ENCODE measurements at places on chromosomes 16 and 17.
A peak's percentile ranks its signal among the peaks of the same experiment; 100 is the strongest.

DNA sequence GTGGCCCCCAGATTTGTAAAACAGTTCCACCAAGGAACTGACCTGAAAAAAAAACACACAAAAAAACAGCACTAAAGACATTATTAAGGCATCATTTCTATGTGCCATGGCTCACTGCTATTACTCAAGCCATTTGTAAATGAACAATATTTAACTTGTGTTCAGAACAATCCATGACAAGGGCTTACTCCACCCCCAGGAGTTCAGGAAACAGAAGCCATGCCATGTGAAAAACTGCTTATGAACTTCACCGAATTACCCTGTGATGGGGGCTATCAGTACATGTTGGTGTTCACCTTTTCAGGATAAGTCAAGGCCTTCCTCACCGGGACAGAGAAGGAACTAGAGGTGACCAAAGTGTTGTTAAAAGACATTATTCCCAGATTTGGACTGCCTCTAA, 19.2 kb downstream of the ACSM1 start:
- DNase-seq: no peak

DNA sequence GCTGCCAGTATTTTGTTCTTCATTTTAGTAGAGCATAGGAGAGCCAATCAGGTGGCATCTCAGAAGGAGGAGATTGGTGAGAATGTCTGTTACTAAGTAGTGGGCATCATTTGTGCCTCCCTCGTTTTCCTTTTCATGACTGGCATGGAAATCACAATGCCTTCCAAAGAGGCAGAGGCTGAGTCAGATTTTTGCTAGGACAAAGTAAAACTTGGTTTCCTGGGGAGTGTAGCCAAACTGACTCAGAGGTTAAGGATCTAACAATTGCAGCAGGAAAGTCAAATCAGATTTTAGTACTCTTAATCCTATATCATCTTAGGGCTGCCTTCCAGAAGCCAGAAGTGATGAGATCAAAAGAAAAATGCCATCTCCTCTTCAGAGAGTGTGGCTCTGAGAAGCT, 138.7 kb downstream of the ANKFN1 start:
- DNase-seq: no peak

DNA sequence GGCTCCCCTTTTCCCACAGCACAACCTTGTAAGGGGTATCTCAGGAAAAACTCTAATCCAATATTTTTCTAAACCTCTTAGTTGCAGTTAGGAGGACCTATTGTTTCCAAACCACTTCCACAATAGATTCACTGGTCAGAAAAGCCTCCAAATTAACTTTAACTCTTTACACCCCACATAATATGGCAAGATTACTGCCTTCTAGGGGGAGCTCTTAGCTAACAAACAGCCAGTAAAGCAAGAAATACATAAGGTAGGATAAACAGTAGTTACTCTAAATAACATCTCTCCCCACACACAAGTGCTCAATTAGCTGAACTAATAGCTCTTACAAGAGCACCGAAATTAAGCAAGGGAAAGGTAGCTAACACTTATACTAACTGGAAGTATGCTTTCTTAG, 192.1 kb upstream of the KIF2B start:
- DNase-seq: no peak

GRCh38 chr17:55624772-55625433, 97.8 kb downstream of the TMEM100 start:
- DNase-seq: no peak

- DNase-seq: no peak
Observed at GRCh38 chr17:72461757-72462156, 340.9 kb downstream of the SOX9 start.

DNA sequence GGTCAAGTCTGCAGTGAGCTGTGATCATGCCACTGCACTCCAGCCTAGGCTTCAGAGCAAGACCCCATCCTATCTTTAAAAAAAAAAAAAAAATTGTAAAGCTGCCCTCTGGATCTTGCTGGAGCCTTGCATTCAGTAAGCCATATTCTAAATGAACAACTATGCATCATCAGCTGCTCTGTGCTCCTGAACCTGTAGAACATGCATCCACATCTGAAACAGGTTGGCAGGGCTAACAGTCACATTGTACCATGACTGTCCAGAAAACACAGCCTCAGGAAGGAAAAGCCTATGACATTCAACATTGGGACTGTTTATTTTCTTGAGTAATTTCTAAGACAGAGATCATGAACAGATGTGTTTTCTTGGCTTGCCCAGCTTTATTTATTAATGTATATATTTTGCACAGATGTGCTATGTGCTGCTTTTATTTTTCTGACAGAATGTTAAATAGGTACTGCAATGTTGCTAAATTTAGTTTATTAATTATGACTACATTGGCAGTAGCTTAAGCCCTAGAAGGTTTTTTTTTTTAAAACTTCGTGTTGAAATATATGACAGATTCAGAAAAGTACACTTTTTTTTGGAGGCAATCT, 19.8 kb downstream of the ACSF2 start:
- DNase-seq: no peak

DNA sequence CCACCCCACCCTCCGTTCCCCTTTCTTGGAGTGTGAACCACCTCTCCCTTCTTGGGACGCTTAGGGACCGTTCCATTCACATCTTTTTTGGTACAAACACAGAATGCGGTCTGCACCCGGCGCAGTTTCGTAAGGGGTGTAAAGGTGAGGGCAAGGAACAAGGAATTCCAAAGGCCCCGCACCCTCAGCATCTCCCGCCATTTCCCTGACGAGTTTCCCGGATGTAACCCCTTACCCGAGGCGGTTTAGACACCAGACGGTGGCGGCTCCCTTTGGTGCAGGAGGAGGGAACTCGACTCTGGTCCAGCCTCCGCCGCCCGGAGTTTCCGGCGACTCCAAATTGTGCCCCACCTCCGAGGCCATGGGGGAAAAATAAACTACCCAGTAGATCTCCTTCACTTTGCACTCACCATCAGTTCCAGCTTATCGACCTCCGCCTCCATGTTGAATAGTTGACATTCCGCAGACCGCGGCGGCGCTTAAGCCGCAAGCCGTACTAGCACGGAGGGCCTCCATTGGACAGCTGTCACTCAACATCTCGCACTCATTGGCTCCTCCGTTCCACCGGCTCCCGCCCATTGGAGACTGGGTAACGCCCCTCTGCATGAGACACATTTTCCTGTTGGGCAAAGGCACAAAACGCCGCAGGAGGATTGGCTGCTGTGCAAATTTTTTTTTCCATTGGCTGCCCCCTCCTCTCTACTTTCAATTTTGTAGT, at the start of gene SKA2:
SKA2 (minus strand) TSS at position 466 of the 718 bp plus-strand sequence; CDS start at position 443, 23 bp downstream.
- peak; percentile 97 for DNase-seq

DNA sequence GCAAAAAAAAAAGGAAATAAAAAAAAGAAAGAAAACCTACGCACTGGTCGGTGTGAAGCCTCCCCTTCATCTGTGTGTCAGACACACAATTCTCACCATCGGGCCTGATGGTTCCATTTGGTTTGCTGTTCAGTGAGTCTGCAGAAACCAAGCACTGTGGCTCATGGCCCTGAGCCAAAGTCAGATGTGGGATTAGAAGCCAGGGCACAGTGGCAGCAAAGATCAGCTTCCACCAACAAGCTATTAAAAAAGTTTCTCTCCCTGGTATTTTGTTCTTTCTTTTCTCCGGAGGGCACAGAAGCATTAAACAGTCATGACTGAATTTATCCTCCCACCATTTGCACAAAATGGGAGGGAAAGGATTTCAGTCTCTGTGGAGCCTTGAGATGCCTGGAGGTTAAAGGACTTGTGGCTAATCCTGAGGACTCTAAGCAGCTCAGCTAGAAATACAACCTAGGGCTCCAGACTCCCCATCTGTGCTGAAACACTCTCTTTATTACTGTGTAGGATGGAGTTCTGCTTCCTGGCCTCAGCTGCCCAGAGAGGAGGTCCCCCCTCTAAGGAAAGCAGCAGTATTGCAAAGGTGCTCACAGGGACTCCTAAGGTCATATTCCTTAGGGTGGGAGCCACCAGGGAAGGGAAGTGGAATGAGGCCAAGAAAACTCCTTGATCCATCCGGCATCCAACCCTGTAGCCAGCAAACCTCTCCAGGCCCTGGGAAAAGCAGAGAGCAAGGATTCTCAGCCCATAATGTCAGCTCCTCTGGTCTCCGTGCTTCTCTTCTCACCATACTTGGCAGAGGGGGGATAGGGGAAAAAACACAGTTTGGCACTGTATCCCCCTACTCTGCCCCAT, 28.2 kb downstream of the SLC39A11 start:
- no peak for DNase-seq

DNA sequence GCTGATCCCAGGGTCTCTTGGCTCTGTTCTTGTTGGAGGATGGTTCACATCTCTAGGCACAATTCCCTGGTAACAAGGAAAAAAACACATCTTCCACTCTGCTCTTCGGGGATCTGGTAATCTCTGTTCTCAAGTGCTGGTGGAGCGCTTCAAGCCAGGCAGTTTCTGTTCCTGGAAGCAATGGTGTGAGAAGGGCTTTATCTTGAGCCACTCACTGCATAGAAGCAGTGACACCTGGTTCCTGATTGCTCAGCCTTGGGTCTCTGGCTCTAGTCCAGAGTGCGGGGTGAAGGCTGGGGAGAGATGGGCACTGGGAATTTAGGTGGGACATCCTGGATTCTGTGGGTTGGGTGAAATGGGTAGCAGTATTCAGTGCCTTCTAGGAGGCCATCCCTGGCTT, 14.1 kb downstream of the AKAP1 start:
- no peak for DNase-seq

DNA sequence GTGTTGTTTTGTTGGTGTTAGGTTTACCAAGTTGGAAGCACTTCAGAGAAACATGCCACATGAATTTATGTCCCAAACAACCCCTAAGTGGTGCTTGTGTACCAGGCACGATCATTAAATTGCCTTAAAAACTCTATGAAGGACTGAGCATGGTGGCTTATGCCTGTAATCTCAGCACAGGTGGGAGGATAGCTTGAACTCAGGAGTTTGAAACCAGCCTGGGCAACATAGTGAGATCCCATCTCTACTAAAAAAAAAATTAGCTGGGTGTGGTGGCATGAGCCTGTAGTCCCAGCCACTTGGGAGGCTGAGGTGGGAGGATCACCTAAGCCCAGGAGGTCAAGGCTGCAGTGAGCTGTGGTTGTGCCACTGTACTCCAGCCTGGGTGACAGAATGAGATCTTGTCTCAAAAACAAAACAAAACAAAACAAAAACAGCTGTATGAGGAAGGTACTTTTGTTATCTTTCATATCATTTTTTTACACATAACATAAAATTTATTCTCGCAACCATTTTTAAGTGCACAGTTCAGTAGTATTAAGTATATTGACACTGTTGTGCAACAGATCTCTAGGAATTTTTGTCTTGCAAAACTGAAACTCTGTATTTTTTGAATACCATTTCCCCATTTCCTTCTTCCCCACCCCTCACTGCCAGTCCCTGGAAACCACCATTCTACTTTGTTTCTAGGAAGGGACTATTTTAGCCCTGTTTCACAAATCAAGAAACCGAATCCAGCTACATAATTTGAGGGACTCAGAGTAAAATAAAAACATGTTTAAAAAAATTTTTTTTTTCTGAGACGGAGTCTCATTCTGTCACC, 14.3 kb upstream of the RBBP6 start:
- no peak for DNase-seq

GRCh38 chr16:84461413-84462295, 42.8 kb downstream of the MEAK7 start:
- no peak for DNase-seq

- DNase-seq: no peak
Observed at GRCh38 chr17:7750321-7750821, 32.8 kb downstream of the DNAH2 start.

GRCh38 chr16:66798161-66798560, 3.2 kb downstream of the TERB1 start:
- no peak for DNase-seq

- DNase-seq: no peak
Observed at GRCh38 chr17:80106751-80107150, 5.4 kb downstream of the GAA start.

DNA sequence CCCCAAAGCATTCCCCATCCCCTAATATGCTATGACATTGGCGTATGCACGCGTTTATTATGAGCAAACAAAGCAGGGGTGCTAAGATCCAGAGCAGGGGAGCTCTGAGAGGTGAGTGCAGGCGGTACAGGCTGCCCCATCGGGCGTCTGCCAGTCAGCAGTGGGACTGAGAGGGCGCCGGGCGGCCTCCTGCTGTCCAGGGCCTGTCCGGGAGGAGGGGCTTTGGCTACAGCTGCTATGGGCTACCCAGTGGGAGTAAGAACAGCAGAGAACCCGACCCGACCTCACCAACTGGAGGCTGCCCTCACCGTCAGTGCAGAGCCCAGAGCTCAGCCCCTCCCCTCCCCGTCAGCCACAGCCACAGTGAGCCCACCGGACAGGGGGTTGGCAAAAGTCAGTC, 18.5 kb upstream of the AATK start:
- no peak for DNase-seq

GRCh38 chr16:64718486-64718885, 403.4 kb downstream of the CDH11 start:
- no peak for DNase-seq

DNA sequence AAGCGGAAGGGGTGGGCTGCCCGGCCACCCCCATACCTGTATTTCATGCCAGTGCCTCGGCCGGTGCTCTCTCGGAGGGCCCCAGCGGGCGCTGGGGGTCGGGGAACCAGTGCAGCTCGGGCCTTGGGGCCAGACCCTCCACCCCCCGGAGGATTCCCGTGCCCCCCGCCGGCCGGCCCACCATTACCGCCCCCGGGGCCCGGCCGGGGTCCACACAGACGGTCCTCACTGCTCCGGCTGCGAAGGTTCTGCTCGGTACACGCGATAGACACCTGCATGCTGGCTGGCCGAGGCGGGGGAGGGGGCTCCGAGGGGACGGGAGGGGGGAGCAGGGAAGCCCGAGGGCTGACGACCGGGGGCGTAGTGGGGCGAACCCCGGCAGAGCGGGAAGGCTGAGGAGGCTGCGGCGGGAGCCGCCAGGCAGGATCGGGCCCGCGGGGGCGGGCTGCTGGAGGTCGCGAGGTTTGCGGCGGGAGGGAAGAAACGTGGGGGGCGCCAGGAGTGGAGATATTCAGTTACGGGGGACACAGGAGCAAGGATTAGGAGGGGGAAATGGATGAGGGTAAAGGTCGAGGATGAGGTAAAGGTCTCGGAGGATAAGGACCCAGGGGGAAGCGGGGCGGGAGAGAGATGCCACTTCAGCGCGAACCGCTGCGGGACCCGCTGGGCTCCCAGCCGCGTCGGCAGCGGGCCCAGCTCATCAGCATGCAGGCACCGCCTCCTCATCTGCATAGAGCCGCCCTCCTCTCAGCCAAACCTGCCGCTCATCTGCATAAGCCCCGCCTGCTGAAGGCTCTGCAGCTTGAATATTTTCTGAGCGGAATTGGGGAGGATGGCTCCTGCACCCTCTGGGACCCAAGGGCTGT, at the start of gene KCNAB3:
KCNAB3 (minus strand) TSS at position 699 of the 866 bp plus-strand sequence; CDS start at position 278, 421 bp downstream.
- DNase-seq: peak; percentile 62

- DNase-seq: no peak
Observed at GRCh38 chr17:63838631-63839171, 3.8 kb downstream of the SMARCD2 start.

- peak; percentile 37 for DNase-seq
Observed at GRCh38 chr16:78957317-78958100, 643.0 kb downstream of the MAF start.

DNA sequence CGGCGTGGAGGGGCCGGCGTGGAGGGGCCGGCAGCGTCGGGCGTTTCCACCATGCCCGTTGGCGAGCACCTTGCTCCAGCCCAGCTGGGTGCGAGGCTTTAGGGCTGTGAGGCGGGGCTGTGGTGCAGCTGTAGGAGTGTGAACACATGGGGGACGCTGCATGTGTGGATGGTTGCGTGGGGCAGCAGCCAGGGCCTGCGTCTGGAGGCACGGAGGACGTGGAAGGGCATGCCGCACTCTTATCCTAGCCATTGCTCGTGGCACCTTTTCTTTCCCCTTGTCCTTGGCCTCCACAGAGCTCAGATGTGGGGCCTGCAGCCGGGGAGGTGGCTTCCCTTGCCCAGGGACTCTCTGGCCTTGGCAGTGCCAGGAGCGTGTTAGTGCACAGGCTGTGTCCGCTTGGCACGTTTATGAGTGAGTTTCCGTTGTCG, 47.8 kb downstream of the PDPK1 start:
- DNase-seq: no peak

GRCh38 chr16:68376590-68376989, 65.8 kb downstream of the PRMT7 start:
- DNase-seq: no peak

All from CD4-positive, alpha-beta T cell treated with Interleukin-6 for 4 hours (primary cell).